ENCODE measurements at places on chromosomes 3 and 15. TPM values are rescaled to one million over a fixed set of nuclear protein-coding genes. Genes with fewer than 3 reads are reported as not detected.

DNA sequence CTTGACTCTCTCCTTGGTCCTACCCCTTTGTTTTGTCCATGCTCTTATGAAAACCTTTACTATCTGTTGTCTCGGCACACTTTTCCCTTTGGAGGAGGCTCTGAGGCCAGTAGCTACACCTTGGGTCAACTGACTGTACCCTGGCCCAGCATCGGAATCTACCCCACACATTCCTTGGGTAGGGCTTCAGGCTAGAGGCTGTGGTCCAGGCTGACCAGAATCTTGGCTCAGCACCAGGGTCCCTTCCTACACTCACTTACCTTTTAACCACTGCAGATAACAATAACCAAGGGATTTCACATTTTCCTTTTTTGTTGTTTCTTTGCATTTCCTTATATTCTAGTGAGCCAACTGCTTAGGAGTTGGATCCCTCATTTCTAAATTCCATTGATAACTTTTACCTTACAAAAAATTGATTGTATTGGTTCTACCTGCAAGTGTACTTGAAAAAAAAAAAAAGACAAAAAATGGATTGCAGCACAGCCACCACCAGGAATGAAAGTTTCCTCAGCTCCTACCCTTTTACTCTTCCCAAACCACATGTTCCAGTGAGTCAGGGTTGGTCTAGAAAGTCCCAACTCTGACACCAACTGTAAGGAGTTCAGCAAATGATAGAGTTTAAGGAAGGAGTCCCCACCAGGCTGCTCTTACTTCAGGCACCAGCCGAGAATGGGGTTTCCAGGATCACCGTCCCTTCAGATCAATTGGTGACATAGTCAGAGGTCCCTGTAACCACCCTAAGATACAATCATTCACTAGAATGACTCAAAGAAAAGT, 95.6 kb downstream of the FBLN2 start:
- DNase-seq: no peak

- DNase-seq: no peak
These were observed 14.9 kb upstream of the GCNT3 start for GRCh38 chr15:59596640-59597039.

DNA sequence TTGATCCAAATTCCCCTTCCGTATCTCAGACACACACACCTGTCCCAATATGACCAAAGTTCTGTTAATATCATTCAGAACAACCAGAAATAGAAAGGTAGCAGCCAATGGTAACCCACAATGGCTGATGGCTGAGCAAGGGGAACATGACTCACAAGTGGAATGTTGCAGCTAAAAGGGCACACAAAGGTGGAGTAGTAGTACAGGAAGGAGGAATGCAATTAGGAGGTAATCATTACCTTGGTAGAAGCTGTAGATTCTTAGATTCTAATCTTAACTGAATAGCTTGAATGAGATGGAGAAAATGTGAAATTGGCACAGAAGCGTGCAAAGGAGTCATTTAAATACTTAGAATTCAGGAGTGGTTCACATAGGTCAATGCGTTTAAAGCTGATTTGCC, 347.9 kb downstream of the NR2F2 start:
- no peak for DNase-seq

GRCh38 chr3:48271763-48272498, 31.0 kb downstream of the ZNF589 start:
- no peak for DNase-seq

DNA sequence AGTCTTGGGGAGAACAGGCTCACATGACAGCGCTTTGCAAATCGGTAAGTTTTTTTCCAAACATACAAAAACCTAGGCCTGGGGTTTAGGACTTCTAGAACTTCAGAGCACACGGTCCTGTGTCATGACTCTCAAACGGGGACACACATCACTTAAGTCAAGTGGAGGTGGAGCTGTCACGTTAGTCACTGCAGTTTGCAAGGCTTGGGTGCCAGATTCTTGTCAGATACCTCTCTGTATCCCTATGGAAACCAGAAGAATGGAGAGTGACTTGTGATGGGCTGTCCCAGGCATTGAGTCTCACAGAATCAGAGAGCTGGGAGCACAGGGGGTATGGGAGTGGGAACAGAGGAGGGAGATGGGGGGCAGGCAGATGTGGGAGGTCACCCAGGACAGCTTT, 64.8 kb downstream of the DUT start:
- DNase-seq: no peak

DNA sequence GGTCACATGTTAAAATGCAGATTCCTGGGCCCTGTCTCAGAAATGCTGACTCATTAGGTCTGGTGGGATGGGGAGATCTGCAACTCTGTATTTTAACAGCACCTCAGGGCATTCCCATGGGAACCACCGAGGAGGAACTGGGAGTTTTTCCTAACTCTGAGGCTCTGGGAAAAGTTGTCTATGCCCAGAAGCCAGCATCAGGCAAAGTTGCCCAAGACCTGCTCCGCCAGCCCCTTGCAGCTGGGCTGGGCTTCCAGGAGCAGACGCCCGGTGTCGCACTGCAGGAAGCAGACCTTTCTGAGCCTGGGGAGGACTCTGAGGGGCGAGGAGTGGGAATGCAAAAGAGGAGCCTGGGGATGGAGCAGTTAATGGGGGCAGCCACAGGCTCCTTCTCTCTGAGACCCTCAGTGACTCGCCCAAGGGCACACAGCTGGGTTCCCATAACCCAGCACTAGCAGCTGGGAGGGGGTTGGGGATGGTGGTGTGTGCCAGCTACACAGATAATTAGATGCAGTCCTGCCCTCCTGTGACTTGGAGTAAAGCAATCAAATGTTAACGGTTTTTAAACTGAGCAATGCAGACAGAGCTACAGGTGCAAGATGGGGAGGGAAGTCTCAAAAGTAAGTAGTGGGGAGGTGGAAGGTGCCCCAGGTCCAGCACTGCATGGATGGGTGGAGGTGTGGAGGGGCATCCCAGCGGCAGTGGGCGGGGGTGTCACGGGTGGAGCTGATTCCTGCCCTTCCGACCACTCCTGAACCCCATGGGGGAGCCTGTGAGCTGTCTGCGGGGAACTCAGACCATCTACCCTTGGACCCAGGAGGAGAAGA, 100.4 kb downstream of the LSM3 start:
- DNase-seq: no peak

- DNase-seq: no peak
These were observed 91.7 kb downstream of the MYO5A start for GRCh38 chr15:52436981-52437380.

DNA sequence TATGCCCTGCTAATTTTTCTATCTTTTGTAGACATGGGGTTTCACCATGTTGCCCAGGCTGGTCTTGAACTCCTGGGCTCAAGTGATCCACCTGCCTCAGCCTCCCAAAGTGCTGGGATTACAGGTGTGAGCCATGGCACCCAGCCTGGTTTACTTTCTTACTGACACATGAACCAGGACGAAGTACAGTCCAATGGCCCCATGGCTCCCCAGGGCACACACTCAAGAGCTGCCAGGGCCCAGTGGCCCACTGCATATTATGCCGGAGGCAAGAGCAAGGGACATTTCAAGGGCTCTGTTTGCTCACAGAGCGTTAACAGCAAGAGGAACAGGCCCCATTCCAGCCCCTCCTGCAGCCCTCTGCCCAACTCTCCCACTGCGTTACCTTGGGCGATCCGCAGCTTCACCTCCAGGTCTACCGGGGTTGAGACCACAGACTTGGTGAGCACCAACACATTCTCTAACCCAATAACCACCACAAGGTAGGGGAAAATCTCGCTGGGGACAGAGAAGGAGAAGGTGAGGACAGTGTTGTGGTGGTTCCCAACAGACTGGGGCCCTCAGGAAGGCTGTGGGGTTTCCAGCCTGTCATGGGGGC, 42.8 kb downstream of the PTPN23 start:
- DNase-seq: no peak

Gene MUC20
- total RNA-seq: 0.72 TPM

- no peak for DNase-seq
These were observed 118.0 kb downstream of the ABI3BP start for GRCh38 chr3:100875239-100875638.

Gene FBXL2
- total RNA-seq: not detected

Gene CPNE9
- not detected for total RNA-seq

- peak; percentile 73 for DNase-seq
These were observed 22.4 kb downstream of the MCTP2 start for GRCh38 chr15:94253742-94254141.

- no peak for DNase-seq
These were observed 113.8 kb upstream of the EPHA6 start for GRCh38 chr3:96700322-96701315.

DNA sequence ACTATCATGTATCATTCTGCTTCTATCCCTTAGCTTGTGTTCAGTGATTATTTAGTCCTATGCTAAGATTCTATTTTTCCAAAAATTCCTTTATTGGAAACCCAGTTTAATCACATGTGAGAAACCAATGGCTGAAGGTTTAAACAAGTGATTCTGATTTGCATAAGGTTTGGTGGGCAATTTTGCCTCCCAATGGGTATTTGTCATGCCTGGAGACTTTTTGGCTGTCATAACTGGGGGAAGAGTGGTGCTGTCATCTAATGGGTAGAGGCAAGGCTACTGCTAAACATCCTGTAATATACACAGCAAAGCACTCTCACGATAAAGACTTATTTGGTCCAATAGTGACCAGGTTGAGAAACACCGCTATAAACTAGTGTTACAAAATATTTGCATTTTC, 148.7 kb downstream of the ALCAM start:
- DNase-seq: no peak

Data from OCI-LY7 (cell line).